Stomach (tissue), 19 donors: ENCODE measurements at places on chromosomes 12 and 14.

GRCh38 chr12:15020156-15020555 lies 47.3 kb downstream of the PDE6H start:
- DNase-seq: no peak

GRCh38 chr12:89840162-89840922 lies 131.7 kb upstream of the ATP2B1 start:
- DNase-seq: no peak

GRCh38 chr12:49903700-49904423 lies at the start of gene FAIM2:
TSS of gene FAIM2 (minus strand) at chr12:49903900. CDS start at chr12:49903792, 108 bp downstream.
- no peak for DNase-seq

- DNase-seq: no peak
Observed at GRCh38 chr14:51084962-51085361, 9.9 kb downstream of the TRIM9 start.

DNA sequence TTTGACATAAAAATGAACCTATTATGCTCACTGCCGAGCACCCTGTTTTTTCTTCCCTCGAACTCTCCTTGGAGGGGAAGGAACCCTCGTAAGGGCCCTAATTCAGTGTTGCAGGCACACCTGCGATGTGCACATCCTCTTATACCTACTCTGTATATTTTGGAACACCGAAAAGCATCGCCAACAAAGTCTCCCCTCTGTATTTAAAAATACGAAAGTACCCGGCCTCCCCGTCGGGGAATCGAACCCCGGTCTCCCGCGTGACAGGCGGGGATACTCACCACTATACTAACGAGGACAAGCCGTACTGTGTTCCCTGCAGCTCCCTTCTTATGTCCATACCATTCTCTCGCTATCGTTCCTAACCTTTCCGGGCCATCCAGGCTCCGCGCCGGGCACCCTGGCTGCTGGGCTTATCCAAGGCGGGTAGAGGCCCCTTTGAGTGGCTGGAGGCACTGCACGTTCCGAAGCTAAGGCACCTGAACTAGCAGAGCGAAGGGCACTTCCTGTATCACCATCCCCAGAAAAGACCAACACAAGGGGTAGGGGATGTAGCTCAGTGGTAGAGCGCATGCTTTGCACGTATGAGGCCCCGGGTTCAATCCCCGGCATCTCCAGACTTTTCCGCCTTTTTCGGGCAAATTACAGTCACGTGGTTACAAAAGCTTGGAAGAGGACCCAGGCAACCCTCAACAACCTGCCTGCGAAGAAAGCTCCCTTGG lies 25.1 kb upstream of the UBC start:
- peak; percentile 86 for DNase-seq

GRCh38 chr12:115407723-115408122 lies 723.7 kb upstream of the TBX3 start:
- DNase-seq: no peak

DNA sequence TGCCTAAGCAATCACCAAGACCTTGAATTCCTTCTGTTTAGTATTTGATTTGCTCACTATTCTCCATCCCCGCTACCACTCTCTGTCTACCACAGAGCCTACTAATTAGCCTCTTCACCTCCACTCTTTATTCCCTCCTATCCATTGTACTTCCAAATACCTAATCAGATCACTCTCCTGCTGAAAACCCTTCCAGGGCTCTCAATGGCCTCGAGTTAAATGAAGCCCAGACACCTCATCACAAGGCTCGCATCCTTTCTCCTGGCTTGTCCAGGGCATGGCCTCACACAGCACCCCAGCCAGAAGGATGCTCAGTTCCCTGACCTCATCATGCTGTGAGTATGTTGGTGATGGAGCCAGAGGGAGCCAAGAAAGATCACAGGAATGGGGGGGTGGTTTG lies 71.4 kb upstream of the PRMT8 start:
- DNase-seq: no peak

GRCh38 chr12:44296624-44297197 lies 460.8 kb downstream of the TMEM117 start:
- DNase-seq: no peak
